Muscle of arm (tissue), 14 donors: ENCODE measurements at places on chromosomes 4 and X.

DNA sequence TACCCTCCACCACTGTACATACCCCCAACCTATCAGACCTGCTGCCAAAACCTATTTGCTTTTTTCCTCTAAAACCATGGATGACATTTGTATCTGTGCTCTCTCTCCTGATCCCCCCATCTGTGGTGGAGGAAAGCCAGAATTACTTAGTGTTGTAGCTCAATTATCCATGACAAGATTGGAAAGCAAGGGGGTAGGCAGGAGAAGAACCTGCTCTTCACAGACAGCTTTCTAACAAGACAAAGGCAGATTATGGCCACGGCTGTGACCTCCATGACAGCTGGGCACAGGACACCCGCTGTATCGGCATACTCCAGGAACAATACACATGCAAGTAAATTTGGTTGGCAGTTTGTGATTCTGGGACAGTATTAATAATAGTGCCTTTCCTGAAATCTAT is 186.7 kb downstream of the ENOX2 start:
- DNase-seq: no peak

- DNase-seq: no peak
Measured at GRCh38 chrX:48683411-48683982, at the start of gene WAS. Gene WAS (plus strand): TSS chrX:48683799. CDS start chrX:48683854, 55 bp downstream.

DNA sequence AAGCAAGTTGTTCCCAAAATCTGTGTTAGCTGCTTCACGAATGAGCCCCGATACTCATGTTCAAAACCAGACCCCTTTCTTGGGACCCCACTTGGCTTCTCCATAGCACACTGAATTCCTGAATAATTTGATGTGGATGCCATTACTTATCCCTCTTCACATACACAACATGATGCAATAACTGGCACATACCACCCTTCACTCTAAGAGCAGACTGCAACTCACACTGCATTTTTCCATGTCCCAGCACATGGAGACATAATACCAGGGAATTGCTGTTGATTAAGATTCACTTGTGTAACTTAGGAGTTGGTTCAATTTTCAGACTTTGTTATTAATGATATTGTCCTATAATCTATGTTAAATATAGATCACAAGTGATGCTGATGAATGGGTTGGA is 213.4 kb downstream of the MAML3 start:
- no peak for DNase-seq

DNA sequence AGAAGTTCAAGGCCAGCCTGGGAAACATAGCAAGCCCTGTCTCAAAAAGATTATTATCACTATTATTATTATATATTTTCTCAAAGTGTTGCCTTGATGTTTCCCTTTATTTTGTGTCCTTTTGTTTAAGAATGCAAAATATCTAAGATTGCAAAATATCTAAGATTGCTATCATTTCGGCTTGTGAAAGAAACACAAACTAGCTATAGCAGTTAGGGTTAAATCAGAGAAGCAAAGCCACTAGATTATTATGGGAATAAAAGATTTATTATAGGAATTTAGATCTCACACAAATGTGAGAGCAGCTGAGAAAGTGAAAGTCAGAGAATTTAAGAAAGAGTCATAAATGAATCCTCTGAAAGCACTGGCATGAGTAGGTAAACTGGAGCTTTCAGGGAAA is 18.0 kb upstream of the TMEM184C start:
- DNase-seq: no peak
